GM23248 (cell line): ENCODE measurements at places on chromosomes 2 and 18. TPM values are rescaled to one million over a fixed set of nuclear protein-coding genes. Genes with fewer than 3 reads are reported as not detected.

DNA sequence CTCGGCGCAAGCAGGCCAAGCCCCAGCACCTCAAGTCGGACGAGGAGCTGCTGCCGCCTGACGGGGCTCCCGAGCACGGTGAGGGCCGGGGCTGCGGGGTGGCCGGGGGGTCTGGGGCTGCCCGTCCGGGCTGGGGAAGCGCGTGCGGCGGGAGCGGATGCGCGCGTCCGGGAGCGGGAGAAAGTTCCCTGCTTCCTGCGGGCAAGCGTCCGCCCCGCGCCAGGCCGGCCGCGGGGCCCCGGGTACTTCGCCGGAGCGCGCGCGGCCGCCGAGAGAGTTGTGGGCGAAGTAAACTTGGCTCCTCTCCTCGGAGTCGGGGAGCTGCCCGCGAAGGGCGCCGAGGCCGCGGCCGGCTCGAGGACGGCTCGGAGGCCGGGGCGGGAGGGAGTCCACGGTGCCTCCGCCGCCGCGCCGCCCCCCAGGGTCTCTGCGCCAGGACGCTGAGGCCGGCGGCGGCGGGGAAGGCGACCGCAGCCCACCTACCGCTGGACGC, 707 bp downstream of the SALL3 start:
- no peak for DNase-seq

- DNase-seq, result peak; percentile 93
Observed at GRCh38 chr2:152542995-152543481, 174.2 kb downstream of the PRPF40A start.

- DNase-seq, result no peak
Observed at GRCh38 chr2:82411071-82411470, 2048.0 kb downstream of the SUCLG1 start.

DNA sequence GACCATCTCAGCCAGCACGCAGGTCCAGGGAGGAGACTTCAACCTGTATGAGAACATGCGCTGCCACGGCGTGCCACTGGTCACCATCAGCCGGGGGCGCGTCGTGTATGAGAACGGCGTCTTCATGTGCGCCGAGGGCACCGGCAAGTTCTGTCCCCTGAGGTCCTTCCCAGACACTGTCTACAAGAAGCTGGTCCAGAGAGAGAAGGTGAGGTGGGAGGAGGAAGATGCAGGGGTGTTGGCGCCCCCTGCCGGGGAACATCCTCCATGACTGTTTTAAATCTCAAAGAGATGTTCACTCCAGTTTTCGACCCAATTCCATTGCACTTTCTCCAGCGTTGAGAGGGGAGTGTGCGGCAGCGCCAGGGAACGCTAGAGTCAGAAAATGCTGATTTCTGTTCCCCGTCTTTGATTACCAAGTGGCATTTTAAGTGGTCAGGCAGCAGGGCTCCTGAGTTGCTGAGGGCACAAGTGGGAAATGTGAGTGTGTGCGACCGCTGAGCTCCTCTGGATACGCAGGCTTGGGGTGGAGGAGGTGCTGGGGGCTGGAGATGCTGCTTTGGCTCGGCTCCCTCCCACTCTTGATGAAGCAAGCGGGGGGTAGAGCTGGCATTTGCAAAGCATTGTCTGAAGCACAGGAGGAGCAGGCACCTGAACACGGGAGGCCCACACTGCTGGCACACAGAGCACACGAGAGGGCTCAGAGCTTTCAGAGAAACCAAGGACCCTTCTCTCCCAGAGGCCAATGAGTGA, 27.7 kb upstream of the MAPRE3 start:
- peak; percentile 64 for DNase-seq

GRCh38 chr2:108927936-108928659, 60.9 kb downstream of the EDAR start:
- peak; percentile 79 for DNase-seq

- DNase-seq, result no peak
Observed at GRCh38 chr2:72994282-72994990, 77.1 kb downstream of the SFXN5 start.

DNA sequence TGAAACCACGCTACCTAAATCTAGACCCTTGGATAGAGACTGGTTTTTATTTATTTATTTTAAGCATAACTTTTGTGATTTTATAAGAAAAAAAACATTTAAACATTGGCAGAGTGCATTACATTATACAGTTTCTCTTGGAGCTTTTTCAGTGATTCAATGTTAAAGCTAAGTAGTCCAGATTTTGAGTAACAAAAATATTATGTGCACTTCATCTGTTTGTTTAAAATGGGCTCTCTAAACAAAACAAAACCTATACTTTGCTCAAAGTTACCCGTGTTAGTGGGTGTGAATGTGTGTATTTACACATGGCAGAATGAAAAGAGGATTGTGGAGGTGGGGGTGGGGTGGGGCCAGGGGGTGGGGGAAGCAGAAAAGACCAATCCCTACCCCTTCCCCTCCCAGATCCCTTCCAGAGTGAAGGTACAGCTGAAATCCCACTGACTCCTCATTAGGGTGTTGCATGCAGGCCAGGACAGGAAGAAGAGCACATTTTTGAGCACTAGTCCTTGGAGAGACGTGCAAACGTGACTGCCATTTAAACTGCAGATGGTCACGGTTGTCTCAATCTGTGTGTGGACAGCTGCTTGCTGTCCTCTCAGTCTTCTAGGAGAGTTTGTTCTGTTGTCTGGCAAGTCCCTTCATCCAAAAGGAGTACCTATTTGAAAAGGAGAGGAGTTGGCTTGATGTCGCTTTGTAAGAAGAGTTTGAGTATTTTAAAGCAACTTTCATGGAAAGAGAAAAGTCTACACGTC, 303.0 kb downstream of the ICOS start:
- DNase-seq, result no peak

DNA sequence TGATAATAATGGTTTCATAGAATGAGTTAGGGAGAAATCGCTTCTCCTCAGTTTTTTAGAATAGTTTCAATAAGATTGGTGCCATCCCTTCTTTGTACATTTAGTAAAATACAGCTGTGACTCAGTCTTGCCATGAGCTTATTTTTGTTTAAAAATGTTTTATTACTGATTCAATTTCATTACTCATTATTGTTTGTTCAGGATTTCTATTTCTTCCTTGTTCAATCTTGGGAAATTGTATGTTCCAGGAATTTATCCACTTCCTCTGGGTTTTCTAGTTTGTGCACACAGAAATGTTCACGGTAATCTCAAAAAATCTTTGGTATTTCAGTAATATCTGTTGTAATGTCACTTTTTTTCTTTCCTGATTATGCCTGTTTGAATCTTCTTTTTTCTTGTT, 371.5 kb upstream of the SETBP1 start:
- DNase-seq, result peak; percentile 69

DNA sequence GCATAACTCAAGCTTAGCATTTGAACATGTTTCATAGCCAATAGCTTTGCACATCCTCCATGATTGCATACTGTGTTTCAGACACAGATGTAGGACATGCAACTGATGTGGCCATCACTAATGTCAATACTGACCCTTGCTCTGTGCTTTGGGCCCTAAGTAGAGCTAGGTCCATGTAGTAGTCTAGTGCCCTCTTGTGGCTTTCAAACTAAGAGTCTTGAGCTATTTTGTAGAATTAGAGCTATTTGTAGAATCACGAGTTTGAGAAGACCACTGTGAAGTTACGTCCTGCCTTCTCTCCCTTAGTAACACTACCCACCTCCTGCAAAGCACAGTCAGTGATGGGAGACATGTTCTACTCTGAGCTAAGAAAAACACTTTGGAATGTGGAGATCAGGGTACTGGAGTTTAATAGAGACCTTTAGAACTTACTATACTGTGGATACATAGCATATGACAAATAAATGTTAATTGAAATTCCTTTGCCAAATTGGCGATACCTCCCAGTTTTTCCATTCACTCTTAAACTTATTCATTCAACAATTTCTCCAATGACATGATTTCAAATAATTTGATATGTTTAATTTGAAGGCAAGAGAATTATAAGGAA, 306.5 kb upstream of the TNP1 start:
- DNase-seq, result peak; percentile 72

DNA sequence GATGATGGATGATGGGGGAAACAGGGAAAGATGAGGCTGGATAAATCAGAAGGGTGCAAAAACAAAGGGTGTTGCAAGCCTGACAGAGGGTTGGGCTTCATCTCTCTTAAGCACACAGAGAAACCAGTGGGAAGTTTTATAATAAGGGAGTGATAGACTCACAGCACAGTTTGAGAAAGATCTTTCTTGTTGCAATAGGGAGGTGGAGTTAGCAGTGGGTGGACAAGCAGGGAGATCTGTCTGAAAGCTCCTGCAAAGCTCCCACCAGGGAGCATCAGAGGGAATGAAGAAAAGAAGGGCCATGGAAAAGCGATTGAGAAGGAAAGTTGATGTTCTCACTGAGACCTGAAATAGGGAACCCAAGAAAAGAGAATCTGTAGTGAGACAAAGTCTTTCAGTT, 64.9 kb downstream of the BOD1L2 start:
- no peak for DNase-seq

CABYR gene
- 2.9 and 4.9 TPM in 2 replicates for total RNA-seq

ALPI gene
- total RNA-seq, result not detected in 2 replicates

GALR1 gene
- total RNA-seq, result not detected in 2 replicates

CHRND gene
- not detected in 2 replicates for total RNA-seq
